NT2/D1 (cell line): ENCODE measurements at places on chromosomes 5 and 9.
A peak's percentile ranks its signal among the peaks of the same experiment; 100 is the strongest.

GRCh38 chr5:129629575-129629974 lies 118.3 kb upstream of the MINAR2 start:
- no peak for DNase-seq

- DNase-seq = peak; percentile 28
Measured at GRCh38 chr9:104386425-104387069, 117.5 kb upstream of the OR13F1 start.

- no peak for DNase-seq
Measured at GRCh38 chr9:211557-211956, 3.1 kb upstream of the DOCK8 start.

DNA sequence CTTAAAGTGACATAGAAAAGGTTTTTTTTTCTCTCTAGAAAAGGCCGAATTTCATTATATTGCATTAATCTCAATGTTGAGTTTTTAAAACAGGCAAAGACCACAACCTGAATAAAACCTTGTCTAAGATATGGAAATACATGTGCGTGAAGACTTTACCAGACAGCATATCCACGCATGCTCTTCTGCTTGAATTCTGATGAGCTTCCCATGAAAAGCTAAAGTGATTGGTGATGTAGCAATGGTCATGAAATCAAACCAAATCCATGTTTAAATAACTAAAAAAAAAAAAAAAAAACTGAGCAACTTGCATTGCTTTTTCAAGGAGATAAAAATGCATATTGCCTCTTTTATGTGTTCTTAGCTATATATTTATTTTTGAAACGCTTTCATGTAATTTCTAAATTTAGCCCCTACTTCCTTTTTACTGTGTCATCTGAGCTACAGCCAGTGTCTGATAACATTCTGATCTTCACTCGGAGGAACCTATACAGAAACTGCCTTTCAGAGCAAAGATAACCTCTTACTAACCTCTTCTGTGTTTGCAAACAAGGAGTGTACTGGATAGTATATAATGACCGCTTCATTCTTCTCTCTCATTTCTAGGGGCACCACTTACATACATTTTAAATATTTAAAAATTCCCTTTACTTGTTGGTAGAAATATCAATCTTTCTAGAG lies 179.1 kb upstream of the GNA14 start:
- no peak for DNase-seq

DNA sequence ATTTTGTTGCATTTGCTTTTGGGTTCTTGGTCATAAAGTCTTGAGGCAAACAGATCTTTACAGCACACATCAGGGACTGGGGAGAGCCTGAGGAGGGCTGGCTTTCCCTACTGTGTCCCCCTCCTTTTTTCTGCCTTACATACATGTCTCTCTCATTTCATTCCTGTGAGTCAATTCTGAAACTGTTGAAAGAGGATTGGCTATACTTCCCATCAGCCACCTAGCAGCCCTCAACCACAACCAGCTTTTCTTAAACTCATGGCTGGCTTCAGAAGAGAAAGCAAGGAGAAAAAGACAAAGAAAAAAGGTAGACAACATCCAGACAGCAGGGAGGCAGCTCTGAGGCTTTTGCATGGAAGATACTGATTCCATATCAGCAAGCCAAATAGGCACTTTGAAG lies 374.8 kb upstream of the KIF2A start:
- DNase-seq = no peak

DNA sequence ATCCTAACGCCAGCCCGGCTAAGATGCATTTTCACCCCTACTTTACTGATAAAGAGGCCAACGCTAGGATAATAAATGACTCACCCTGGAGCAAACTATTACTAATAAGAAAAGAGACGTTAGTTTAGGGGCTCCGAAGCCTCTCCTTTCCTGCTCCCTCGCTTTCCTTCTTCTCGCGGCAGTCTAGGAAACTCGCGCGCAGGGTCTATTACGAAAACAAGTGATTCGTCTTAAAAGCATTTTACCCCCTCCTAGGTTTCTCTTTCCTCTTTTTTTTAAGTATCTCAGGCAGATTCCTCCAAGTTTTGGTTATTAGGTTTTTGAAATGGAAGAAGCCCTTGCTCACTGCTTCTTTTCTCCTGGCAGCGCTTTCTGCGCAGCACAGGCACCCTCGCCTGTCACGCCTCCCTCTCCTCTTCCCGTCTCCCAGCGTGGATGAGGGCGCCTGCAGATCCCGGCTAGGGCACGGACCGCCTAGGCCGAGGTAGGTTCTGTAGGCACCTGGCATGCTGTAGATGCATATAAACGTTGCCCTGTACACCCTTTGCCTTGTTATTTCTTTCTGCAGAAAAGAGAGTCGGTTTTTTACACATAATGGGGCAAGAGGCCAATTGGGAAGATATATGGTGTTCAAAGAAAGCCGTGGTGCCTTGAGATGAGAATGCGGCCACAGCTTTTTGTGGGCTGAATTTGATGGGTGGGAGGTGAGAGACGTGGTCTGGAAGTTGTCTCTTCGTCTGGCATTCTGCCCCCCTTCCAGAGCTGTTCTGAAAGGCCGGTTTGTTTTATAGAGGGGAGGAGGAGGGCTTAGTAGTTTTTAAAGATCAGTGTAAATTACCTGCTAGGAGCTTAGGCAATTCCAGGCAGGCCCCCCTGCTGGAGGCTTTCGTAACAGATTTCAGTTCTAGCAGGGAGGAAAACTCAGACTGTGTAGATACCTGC lies 983 bp downstream of the GCNT1 start:
- DNase-seq = no peak

GRCh38 chr9:80191108-80191507 lies 619.3 kb downstream of the TLE4 start:
- DNase-seq = no peak
